Activated CD4-positive, alpha-beta T cell treated with anti-CD3 and anti-CD28 coated beads, Interleukin-2, amount 50 U/mL, for 1 hour (primary cell): ENCODE measurements at places on chromosomes 6 and 20.

GRCh38 chr20:24574797-24575196 is 105.4 kb downstream of the SYNDIG1 start:
- DNase-seq, result no peak

GRCh38 chr6:22237526-22237925 is 59.3 kb downstream of the PRL start:
- no peak for DNase-seq

GRCh38 chr6:85678026-85678601 is 35.4 kb upstream of the SYNCRIP start:
- DNase-seq, result no peak

- no peak for DNase-seq
These were observed 54.8 kb upstream of the GATA5 start for GRCh38 chr20:62530643-62531032.

DNA sequence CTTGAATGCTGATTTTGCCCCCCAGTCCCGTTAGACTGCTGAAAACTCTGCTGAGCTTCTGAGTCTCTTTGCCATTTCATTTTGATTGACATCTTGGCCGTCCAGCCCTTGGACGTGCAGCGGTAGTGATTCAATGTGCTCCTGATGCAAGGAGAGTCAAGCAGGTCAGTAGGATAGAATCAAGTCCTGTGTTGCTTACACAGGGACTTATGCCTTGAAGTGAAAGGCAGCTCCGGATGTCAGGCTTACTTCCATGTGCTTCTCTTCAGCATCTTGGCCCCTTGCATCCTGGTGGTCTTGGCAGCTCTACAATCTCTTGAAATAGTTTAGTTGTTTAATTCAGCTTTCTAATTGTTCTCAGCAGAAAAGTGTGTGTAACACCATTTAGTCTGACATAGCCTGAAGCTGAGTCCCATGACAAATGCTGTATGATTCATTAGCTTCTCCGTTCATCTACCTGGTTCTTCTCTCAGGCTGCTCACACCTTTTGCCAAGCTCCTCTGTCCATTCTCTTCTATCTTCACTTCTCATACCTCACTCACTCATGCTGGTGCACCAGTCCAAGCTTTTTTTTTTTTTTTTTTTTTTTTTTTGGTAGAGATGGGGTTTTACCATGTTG is 76.0 kb downstream of the EZR start:
- DNase-seq, result no peak

DNA sequence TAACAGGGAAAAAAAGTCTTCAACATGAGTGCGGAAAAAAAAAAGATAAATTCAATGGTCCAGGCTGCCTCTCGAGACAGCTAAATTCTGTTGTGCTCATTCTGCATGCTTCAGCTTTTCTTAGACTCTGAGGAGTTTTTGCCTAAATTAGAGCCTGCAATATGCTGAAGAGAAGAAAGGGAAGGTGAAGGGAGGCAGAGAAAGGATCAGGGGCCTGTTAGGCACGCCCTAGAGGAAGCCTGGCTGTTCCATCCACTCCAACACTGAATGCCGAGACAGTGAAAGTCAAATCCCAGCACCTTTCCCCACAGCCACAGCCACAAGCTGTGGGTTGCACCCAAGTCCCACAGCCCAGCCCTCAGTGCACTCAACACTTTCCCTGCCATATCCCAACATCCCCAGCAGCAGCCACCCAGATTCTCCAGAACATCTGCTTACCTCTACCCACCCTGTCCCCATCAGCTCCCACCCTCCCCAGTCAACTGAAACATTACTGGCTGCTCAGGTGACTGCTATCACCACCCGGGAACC is 37.3 kb downstream of the PREX1 start:
- DNase-seq, result no peak

- DNase-seq, result no peak
These were observed 535.2 kb upstream of the ID4 start for GRCh38 chr6:19301980-19302379.

GRCh38 chr20:1472556-1473245 is 6.1 kb upstream of the NSFL1C start:
- no peak for DNase-seq

DNA sequence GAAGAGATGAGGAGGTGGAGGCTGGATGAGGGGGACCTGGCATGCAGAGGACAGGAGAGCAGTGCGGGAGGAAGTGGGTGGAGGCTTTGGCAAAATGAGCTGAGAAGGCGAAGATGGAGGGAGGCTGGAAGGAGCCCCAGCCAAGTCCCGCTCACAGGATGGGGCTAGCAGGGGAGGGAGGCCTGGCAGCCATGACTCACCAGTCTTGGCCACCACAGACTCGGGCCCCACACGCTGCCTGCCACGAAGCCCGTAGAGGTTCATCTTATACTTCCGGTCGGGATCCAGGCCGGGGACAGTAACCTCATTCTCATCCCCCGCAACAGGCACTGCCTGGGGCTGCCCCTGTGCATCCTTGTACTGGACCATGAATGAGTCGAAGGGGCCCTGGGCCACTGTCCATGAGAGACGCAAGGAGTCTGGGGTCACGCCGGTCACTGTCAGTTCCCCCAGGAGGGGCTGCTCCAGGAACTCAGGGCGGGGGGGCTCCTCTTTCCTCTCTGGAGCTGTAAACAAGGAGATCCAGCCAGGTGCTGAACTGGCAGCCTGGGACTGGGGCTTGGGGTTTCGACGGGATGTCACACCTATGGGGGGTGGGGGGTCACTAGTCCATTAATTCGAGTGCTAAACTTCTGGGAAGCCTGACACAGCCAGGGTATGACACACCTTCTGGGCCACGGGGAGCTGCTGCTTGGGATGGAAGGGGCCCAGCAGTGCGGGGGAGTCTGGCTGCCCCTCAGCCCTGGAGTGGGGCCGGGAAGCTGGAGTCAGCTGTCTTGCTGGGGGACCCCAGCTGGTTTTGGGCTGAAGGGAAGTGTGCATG is 27.8 kb downstream of the TNXB start:
- DNase-seq, result no peak

- no peak for DNase-seq
These were observed 106.5 kb upstream of the NT5E start for GRCh38 chr6:85343428-85343827.

DNA sequence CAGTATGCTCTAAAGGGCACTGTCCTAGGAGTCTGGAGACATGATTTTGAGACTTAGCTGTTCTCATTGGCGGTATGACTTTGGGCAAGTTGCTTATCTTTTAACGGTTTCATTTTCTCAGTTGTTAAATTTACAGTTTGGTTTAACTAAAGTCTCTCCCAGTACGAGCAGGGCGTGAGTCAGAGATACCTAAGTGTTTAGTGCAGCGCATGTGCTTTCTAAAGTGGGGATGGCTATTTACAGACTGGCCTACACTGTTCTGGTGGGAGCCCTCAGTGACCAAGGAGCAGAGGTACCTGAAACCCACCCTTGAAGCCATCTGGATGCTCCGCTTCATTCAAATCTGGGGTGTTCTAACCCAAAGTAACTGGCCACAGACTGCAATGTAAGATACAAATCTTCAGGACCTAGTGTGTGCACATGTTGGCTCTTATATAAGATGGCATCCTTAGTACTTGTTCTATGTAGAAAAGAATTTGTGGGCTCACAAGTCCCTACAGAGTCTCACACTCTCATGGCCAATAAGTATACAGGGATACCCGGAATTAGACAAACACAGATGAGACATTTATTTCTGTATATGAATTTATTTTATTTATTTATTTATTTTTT is 10.7 kb downstream of the MSH5 start:
- no peak for DNase-seq

DNA sequence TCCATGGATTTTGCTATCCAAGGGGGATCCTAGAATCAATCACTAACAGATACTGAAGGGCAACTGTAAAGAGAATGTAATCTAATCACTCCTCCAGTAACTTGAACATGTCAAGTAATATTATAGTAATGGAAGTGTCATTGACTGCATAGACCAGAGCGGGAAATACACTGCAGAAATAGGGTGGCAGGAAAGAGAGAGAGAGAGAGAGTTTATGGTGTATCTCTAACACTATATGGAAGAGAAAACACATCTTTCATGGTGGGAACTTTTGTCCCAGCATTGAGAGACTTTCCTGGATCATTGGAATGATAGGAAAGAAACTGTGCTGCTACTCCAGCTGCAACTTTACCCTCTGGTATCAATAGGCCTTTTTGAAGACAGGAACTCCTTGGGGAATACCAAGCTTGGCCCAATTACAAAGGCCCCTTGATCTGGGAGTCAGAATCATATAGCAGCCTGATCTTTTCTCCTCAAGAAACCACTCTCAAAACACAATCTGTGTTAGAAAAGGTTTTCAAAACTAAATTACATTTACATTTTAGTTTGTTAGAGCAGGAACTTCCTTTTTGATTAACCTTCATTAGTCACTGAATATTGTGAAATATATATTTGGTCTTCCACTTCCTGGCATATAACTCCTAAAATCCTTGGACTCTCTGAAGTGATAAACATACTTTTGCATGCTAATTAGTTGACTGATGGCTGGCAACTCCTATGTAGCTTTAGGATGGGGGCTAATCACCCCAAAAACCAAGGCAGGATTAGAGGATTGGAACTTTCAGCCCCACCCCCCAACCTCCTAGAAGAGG is 29.5 kb upstream of the RNGTT start:
- DNase-seq, result no peak

- no peak for DNase-seq
These were observed 43.2 kb upstream of the PKIB start for GRCh38 chr6:122567034-122567433.

- no peak for DNase-seq
These were observed 35.3 kb downstream of the GRM4 start for GRCh38 chr6:34110610-34111009.

- DNase-seq, result no peak
These were observed 133.8 kb upstream of the CCN2 start for GRCh38 chr6:132084811-132085509.

- no peak for DNase-seq
These were observed 472.9 kb upstream of the ZNF337 start for GRCh38 chr20:26169506-26169905.

GRCh38 chr6:89045576-89045975 is 35.0 kb upstream of the PNRC1 start:
- DNase-seq, result no peak

GRCh38 chr6:162090734-162091133 is 636.8 kb downstream of the PRKN start:
- no peak for DNase-seq

DNA sequence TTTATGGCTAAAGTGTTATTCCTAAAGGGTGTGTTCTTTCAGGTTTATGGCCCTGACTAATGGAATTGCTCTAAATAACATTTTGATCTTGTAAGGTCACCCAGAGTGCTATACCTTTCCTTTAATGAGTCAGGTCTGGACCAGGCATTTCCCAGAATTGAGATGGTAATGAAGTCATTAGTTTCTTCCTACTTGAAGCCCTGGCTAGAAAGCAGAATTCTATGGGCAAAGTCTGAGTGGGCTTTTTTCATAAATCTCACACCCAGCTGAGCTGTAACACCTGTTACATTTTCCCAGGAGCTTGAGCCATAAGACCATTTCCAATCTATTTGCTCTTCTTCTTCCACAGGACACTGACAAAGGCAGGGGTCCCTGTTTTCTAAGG is 122.0 kb upstream of the ID4 start:
- DNase-seq, result no peak

DNA sequence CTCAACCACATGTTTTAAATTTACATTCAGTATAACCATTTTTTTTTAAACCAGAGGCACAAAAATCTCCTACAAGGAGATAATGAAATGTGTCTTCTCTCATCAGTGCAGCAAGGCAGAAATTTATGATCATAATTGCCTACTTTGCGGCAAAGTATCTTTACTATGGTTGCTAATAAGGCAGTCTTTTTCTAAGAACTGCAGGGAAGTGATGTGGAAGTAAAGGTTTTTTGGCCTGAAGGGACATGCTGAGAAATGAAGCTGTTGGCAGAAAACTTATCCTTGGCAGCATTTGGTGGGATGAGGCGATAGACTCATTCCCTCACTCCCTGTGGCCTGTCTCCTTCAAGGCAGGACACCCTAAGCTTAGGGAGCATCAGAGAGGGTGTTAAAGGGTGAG is 48.7 kb downstream of the SCGN start:
- no peak for DNase-seq

- DNase-seq, result no peak
These were observed 178.1 kb downstream of the BACH2 start for GRCh38 chr6:90118581-90118980.

DNA sequence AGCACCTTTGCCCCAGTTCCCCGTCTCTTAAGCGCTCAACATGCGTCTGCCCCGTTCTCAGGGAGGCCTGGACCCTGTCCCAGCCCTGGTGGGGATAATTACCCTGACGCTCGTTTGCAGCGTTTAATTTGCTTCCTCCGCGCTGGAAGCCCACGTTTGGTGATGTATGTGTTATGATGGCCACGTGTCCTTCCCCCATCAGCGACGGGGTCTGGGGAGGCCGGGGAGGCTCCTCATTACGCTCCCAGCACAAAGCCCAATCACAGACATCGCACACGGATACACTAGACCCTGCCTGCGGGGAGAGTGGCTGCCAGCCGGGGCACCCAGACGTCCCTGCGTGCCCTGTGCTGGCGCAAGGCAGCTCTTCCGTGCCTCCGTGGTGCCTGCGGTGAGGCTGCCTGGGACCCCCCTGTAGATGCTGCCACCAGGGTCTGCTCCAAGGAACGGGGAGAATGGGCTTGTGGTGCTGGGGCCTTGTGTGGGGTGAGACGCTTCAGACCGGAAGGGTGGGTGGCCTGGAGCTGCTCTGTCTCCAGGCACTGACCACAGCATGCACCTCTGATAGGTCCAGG is 10.2 kb upstream of the CHRNA4 start:
- DNase-seq, result no peak

DNA sequence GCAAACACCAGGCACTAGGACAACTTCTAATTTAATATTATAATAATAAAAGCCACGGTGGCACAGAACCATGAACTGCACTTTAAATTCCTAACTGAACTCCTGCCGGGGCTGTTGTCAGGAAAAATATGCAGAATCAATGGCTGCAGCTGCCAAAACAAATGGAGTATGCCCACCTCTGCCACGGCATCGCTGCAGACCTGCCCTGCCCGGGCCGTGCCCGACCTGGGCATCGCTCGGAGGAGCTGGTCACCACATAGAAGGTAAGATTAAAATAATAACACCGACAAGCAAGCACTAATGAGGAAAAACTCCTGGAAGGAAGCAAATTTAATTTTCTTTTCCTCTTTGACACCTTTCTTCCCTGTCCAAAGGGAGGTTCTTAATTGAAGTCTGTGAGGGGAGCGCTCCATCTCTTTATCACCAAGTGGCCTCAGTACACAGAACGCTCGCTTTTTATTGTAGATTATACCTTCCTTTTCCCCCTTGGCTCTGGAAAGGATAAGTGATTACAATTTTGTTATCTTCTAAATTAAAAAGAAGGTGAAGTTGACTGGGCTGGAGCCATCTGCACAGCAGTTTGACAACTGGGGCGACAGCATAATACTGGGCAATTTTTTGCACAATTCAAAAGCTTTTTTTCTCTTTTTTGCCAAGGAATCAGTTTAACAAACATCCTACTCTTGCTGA is 351.3 kb downstream of the ZFAND3 start:
- no peak for DNase-seq

DNA sequence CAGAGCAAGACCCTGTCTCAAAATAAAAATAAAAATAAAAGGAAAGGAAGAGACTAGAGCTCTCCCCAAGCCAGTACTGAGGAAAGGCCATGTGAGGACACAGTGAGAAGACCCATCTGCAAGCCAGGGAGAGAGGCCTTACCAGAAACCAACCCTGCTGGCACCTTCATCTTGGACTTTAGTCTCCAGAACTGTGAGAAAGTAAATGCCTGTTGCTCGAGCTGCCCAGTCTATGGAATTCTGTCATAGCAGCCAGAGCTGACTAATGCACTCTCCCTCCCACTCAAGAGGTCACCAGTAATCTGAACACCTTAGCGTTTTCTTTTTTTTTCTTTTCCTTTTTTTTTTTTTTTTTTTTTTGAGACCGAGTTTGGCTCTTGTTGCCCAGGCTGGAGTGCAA is 7.3 kb upstream of the PRPH2 start:
- no peak for DNase-seq

GRCh38 chr6:160439751-160440150 is 91.6 kb downstream of the SLC22A3 start:
- no peak for DNase-seq
